ENCODE measurements at places on chromosomes 2 and 18. TPM values are rescaled to one million over a fixed set of nuclear protein-coding genes. Genes with fewer than 3 reads are reported as not detected.

The GPR39 gene
- total RNA-seq, result under 0.01 TPM

The SPHKAP gene
- not detected for total RNA-seq

The RIOK3 gene
- 68.1 TPM for total RNA-seq

The COL6A3 gene
- 14.6 TPM for total RNA-seq

The ZBTB7C gene
- under 0.01 TPM for total RNA-seq

The MC5R gene
- total RNA-seq, result not detected

The CD226 gene
- 1.0 TPM for total RNA-seq

The SNX17 gene
- 158 TPM for total RNA-seq

The SKA1 gene
- 18.0 TPM for total RNA-seq

The KLHL41 gene
- 0.34 TPM for total RNA-seq

The CNDP1 gene
- not detected for total RNA-seq

The NR4A2 gene
- 0.17 TPM for total RNA-seq

The ALPP gene
- not detected for total RNA-seq

The PTPRN gene
- total RNA-seq, result not detected

The VWA3B gene
- not detected for total RNA-seq

The TEKT4 gene
- total RNA-seq, result not detected

The DYNC1I2 gene
- 164 TPM for total RNA-seq
